ENCODE measurements at places on chromosomes 2 and 18. TPM values are rescaled to one million over a fixed set of nuclear protein-coding genes. Genes with fewer than 3 reads are reported as not detected.

EPHA4 gene
- total RNA-seq = 6.1 TPM

ACMSD gene
- not detected for total RNA-seq

TPGS2 gene
- 77.1 TPM for total RNA-seq

DNA sequence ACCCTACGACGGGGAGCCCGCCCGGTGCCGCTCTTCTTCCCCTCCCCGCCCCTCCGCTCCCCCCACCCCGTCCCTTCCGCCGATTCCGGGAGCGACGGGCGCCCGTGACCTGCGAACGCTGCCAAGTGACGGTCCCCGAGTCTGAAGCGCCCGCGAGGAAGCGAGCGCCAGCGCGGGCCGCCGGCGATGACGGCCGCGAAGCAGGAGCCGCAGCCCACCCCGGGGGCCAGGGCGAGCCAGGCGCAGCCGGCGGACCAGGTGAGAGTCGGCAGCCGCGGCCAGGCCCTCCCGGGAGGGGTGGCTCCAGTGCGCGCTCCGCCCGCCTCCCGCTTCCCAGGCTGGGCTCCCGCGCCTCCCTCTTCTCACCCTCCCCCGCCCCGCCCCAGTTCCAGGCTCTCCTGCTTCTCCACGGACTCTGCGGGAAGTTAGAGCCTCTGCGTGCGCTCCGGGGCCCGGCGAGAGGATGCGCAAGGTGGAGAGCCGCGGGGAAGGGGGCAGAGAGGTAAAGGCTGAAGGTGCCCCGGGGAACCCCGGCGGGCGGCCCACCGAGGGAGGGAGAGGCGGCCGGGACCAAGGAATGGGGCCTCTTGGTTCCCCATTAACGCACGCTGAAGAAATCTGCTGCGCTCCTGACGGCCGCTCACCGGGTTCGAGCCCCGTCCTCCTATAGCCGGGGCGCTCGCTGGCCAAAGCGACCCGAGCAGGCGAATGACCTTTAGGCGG is 719.5 kb downstream of the DPP10 start:
- no peak for DNase-seq

- DNase-seq = peak; percentile 45
Observed at GRCh38 chr2:211745295-211746097, 793.1 kb downstream of the ERBB4 start.

DNA sequence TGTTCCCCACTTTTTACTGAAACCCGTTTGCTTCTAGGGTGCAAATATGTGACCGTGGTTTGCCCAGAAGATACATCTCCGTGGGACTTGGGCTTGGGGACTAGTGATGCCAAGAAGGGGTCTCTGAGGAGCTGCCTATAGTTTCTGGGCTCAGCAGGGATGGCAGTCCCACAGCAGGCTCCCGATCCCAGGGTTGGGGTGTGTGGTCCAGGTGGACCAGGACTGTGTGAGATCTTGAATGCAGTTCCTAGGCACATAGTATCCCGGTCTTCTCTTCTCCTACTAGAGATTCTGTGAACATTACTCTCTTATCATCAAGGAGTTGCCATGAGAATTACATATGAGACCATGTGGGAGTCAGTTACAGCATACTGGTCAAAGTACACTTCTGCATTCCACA is 435.8 kb upstream of the SPRED2 start:
- no peak for DNase-seq

DNA sequence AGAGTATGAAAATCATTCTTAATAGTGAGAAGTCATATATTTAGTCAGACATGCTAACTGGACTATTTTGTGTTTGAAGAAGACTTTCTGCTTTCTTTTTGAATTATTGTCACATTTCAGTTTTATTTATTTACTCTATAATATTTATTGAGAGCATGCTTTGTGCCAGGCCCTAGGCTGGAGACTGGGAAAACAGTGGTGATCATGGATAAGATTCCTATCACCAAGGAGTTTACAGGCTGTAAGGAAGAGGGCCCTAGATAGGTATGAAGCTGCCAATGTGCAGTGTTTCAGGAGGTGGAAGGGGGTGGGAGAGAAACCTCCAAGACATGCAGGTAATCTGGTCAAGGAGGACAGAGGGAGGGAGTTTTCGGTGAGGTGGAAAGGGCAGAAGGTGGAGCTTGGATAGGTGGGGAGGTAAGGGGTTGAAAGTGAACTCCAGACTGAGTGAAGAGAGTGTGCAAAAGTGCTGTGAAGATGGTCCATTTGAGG is 207.5 kb downstream of the ARHGAP15 start:
- DNase-seq = no peak

- DNase-seq = no peak
Observed at GRCh38 chr2:74048843-74049519, 64.3 kb downstream of the TET3 start.

GRCh38 chr18:48566589-48566988 is 27.8 kb downstream of the CTIF start:
- peak; percentile 41 for DNase-seq

DNA sequence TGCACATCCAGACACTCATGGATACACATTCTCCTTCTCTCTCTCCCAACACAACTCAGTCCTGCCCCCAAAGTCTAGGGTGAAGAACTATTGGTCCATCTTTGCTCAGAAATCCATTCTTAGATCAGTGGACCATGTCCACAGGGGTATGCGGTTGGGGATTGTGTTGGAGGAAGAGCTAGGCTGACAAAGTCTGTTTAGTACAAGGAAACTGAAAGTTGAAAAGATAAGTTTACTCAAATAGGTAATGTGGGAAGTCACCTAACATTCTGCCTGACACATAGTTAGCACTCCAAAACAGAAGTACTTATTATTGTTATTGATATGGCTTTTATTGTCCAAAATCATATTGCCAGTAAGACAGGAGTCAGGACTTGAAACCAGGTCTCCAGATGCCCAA is 55.9 kb downstream of the ALK start:
- no peak for DNase-seq

GRCh38 chr2:211534632-211535031 is 978.2 kb downstream of the CPS1 start:
- DNase-seq = no peak

GRCh38 chr2:127735537-127736399 is 34.5 kb downstream of the SFT2D3 start:
- DNase-seq = peak; percentile 39

- peak; percentile 74 for DNase-seq
Observed at GRCh38 chr2:167253025-167253424, 364.7 kb downstream of the XIRP2 start.

- peak; percentile 63 for DNase-seq
Observed at GRCh38 chr2:191682126-191682525, 4.2 kb downstream of the NABP1 start.

DNA sequence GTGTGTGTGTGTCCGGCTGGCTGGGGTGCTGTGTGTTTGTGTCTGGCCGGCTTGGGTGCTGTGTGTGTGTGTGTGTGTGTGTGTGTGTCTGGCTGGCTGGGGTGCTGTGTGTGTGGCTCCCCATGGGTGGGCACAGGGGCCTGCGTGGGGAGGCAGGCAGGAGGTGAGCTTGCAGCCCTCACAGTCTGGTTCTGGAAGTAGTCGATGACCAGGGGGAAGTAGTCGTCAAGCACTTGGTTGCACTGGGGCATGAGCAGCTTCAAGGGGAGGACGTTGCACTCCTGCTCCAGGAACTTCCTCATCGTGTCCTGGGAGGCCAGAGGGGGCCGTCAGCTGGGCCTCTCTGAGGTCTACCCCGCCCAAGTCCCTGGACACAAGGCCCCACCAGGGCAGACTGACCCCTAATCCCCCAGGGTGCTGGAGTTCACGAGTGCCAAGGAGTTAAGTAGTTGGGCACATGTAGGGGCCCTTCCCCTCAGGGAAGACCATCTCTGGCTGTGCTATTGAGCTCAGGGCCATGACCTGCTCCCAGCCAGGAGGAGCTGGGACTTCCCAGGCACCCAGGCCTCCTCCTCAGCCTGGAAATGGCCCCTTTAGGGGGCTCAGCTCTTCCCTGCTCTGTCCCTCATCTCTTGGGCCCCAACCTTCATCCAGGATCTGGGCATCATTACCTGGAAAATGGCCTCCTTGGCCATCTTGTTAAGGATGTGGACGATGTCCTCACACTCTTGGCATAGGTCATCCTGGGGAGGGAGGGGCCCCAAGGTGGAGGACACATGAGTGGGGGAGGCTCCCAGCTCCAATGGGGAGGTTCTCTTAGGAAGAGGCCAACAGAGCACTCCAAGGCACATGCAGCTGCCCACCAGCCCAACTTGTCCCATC is 1.3 kb downstream of the SFTPB start:
- no peak for DNase-seq

DNA sequence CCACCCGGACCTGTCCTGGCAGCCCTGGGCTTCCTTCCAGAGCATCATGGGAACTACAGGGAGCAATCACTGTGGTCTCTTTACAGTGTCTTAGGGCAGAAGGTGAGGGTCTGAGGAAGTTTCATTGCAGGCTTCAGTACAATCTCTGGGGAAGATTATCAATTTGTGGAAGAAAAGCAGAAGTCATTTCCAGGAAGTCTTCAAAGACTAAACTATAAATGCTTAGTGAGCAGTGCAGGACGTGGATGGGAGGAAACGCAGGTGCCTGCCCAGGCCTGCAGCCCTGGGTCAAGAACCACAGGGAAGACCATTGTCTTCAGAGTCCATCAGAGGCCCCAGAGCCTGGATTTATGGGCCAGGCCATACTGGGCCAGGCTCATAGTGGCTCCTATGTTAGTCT is 54.3 kb downstream of the INO80C start:
- no peak for DNase-seq

DNA sequence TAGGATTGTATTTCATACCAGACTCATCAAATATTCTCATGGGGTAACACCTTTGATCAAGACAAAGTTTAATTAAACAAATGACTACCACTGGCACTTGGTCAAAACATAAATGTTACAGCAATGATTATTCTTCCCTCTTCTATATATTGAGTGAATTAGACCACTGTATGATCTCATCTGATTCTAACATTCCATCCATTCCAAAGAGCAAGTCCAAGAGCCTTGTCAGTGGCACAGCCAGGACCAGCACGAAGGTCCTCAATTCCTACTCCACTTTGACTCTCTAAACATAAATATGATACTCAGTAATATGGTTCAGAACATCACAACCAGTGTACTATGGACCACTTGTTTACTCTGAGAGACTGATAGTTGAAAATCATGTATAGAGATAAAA is 86.4 kb downstream of the AP1S3 start:
- no peak for DNase-seq

GRCh38 chr2:230925879-230926765 is 1.1 kb upstream of the GPR55 start:
- DNase-seq = peak; percentile 54

DNA sequence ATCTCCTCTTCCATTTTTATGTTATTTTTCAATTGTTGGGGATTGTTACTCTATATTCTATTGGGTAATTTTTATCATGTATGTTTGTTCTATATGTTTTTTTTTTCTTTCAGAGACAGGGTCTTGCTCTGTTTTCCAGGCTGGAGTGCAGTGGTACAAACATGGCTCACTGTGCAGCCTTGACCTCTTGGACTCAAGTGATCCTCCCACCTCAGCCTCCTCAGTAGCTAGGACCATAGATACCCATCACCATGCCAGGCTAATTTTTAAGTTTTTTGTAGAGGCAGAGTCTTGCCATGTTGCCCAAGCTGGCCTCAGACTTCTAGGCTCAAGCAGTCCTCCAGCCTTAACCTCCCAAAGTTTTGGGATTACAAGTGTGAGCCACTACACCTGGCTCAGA is 88.7 kb downstream of the TTC27 start:
- DNase-seq = no peak

All from bronchial epithelial cell (primary cell).